ENCODE measurements at places on chromosomes 11 and 22. TPM values are rescaled to one million over a fixed set of nuclear protein-coding genes. Genes with fewer than 3 reads are reported as not detected.

Gene CBL
- 8.2 TPM for total RNA-seq

Gene CCDC188
- total RNA-seq, result not detected

Gene GAS2
- total RNA-seq, result 2.2 TPM

Gene ESAM
- total RNA-seq, result under 0.01 TPM

Gene FXYD6
- total RNA-seq, result 22.5 TPM

Gene TRPM5
- total RNA-seq, result not detected

Gene TEX54
- not detected for total RNA-seq

Gene NXPE2
- not detected for total RNA-seq

Gene MAPK11
- 5.5 TPM for total RNA-seq

Gene EMID1
- total RNA-seq, result 0.30 TPM

Gene TMEM151A
- 0.30 TPM for total RNA-seq

Gene FOLR3
- total RNA-seq, result not detected

Gene CD3D
- total RNA-seq, result not detected

Gene SLC22A9
- not detected for total RNA-seq

Gene ACCS
- total RNA-seq, result 3.1 TPM

Gene PTPN5
- not detected for total RNA-seq

Gene ROM1
- total RNA-seq, result 1.9 TPM

Gene CDC42BPG
- 0.15 TPM for total RNA-seq

Gene SULT4A1
- 0.15 TPM for total RNA-seq

Gene POLD3
- 20.0 TPM for total RNA-seq

Gene CASP4
- total RNA-seq, result 120 TPM

Gene ANKRD49
- 5.4 TPM for total RNA-seq

Gene TIGD3
- not detected for total RNA-seq

Gene ARHGAP1
- 44.4 TPM for total RNA-seq

Gene SCUBE1
- 0.17 TPM for total RNA-seq
